ENCODE measurements at places on chromosomes 5 and 9.

DNA sequence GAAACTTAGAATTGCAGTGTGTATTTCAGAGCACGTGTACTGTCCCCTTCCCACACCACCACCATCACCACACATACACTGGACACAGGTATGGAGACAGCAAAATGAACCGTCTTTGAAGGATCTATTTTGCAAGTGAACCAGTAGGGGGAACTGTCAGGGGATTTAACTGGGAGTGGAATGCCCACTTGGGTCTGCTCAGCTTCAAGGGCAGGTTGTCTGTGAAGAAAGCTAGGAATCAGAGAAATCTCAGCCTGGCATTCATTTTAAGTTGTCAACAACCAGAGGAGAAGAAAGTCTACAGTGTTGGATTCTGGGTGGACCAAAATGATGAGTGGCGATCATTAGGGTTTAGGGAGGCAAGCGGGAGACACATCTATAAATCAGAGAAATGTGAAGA, 147.0 kb downstream of the DCP2 start:
- no peak for DNase-seq

DNA sequence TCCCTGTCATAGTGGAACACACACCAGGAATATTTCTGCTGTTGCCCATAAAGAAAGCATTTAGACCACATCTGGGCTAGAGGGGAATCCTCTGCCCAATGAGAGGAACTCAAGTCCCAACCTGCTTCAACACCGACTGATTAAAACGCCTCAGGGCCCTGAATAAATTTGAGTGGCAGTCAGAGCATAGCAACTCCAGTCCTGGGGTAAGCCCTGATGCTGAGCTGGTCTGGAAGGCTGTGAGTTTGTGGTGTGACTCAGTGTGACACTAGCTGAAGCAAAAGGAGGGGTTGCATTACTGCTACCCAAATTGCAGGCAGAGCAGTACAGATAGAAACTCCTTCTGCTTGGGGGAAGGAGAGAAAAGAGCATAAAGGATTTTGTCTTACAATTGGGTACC, 148.3 kb downstream of the PRDM9 start:
- no peak for DNase-seq

DNA sequence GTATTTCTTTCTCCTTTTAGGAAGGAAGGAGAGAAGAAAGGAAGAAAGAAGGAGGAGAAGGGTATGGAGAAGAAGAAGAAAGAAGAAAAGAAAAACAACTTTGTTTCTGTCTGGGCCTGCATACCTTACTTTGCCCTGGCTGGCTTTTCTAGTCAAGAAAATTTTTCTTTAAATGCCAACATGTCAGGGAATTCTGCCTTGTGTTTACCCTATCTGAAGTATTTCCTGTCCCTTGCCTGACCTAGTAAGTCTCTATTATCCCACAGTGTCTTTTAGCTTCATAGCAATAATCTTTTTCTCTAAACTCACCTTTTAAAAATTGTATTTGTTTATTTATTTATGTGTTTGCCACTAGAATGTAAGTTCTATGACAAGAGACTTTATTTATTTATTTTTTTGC, 1864.1 kb downstream of the EFNA5 start:
- no peak for DNase-seq

- DNase-seq: no peak
These were observed 10.3 kb upstream of the FST start for GRCh38 chr5:53469946-53470687.

GRCh38 chr9:96661711-96662110, 6.6 kb upstream of the PRXL2C start:
- no peak for DNase-seq

DNA sequence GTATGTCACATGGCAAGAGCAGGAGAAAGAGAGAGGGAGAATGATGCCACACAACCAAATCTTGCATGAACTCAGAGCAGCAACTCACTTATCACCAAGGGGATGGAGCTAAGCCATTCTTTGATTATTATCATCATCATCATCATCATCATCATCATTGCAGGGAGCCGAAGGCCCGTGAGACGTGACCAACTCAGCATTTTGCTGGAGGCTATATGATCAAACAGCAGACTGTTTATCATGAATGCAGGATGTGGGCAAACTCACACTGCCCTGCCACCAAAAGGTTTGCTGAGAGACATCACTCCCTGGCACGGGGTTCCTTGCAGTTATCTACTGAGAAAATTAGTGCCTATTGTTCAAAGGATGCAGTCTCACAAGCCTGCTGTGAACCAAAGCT, 8.6 kb upstream of the ZNF169 start:
- DNase-seq: no peak

DNA sequence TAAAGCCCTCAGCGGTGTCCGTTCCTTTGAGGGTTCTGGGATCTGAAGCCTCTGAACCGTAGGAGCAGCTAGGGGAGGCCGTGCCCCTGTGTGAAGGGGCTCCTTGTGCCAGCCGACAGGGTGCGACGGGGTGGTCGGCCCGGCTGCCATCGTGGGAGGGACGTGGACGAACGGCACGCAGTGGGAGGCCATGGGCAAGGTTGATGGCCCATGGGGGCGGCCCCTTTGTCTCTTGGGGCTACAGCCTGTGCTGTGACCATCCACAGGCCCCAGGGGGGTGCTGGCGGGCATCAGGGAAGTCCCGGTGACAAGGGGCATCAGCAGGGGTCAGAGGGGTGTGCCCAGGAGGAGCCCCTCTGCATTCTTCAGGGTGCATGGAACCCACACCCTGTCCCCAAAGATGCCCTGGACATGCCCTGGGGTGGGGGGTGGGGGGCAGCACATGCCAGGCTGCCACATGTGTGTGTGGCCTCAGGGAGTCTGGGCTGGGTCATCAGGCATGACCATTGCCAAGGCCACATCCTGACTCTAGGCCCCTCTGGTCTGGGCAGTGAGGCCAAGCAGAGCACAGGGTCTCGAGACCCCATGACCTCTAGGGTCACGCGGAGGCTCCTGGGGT, 49.6 kb upstream of the CACNA1B start:
- no peak for DNase-seq

- DNase-seq: no peak
These were observed 20.4 kb downstream of the CRB2 start for GRCh38 chr9:123376218-123377071.

DNA sequence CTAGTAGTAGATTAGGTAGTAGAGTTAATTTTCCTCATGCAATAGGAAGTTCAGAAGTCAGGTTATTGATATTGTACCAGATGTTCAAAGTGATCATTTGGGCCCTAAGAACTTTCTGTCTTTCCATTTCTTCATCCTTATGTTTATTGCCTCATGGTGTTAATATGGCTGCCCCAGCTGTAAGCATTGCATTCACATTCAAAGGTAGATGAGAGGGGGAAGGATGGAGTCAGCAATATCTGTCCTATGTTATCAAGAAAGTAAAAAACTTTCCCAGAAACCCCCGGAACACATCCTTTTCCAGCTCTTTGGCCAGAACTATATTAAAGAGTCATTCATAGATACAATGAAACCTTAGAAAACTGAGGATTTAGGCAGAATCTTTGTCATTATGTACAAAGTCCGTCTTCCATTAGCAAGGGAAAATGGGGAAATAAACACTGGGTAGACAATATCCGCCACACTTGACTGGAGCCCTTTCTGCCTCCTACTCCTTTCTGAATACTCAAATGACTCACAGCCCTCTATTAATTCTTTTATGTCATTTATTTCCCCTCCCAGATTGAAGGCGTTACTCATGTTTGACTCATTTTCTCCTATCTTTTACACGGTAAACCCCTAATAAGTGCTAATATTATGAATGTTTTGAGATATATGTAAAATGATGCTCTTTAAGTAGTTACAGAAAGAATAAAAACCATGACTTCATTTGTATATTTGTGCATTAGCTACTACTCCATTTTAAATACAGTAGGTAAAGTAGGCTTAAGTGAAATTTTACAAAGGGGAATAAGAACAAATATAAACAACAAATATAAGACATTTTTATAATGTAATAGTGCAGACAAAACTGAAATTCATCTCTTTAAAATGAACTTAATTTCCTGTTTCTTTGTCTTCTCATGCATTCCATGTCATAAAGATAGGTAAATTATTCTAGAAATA, 127.6 kb downstream of the SLF1 start:
- no peak for DNase-seq

GRCh38 chr5:68962757-68963484, 130.9 kb upstream of the SLC30A5 start:
- DNase-seq: no peak

DNA sequence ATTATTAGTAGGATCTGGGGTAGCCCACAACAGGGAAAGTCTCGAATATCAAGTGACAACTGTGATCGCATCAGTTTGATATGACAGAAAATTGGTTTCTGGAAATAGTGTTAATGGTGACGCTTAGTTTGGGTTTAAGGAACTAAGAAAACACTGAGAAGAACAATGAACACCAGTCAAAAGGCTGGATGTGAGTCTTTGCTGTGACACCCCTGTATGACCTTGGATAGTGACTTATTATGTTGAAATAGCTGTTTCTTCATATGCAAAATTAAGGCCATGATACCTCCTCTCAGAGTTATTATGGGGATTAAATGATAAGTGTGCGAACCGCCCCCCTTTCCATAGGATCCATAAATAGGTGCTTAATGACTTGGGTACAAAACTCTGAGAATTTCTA, 926 bp downstream of the DNAJC25 start:
- no peak for DNase-seq

DNA sequence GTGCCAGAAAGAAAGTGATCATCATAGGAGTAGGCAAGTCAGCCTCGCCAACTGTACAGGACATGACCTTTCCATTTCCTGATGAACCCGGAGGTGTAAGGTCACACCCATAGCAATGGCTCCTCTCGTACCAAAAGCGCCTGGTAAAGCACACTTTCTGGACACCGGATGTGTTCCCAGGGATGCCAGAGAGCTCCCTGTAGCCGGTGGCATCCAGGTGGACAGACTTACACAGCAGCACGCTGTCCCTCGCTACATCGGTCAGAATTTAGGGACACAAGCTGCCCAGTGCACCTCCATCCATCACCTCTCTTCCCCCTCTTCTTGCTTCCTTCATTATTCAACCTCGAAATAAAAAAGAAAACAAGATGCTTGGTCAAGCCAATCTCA, 105.4 kb downstream of the SYK start:
- no peak for DNase-seq

- no peak for DNase-seq
These were observed 1089.2 kb downstream of the PTPRD start for GRCh38 chr9:9523476-9524139.

DNA sequence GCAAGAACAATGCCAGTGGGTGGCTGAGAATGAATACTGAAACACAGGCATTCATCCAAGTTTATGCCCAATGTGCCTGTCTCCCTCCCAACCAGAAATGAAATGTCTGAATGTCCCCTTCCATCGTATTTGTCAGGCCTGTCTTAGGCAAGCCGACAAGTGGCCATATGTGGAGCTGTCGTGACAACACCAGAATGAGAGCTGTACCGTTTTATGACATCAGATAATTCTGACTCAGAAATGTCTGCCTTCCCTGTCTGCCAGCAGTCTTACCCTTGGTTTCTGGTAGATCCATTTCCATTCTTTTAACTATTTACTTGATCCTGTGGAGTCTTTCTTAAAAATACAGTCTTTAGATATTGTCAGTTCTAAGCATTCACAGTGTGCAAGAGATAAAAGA, 211.8 kb downstream of the NR3C1 start:
- no peak for DNase-seq

- DNase-seq: no peak
These were observed 885.6 kb upstream of the DMAC1 start for GRCh38 chr9:8684978-8685708.

DNA sequence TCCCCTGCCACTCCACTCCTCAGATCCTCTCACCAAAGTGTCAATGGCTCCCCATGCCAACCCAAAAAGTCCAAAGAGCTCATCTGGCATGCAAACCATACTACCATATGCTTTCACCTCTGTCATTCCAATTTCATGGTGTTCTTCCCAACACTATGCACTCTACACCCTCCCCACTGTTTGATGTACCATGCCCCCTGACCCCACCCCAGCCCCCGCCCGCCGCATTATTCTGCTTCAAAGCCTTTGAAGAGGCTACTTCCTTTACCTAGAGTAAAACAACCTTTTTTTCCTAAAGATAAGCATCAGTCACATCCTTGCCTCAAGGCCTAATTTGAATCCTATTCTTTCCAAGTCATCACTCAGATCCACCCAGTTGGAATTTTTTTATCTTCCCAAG, 226.3 kb downstream of the DEPDC1B start:
- DNase-seq: no peak

Measured in osteocyte (in vitro differentiated cells).